T-cell (primary cell): ENCODE measurements at places on chromosomes 6 and 20. TPM values are rescaled to one million over a fixed set of nuclear protein-coding genes. Genes with fewer than 3 reads are reported as not detected.

Gene CMTR1
- total RNA-seq = 82.7 TPM

Gene GPR31
- total RNA-seq = not detected

Gene UTRN
- total RNA-seq = 141 TPM

Gene METTL24
- total RNA-seq = 0.30 TPM

Gene MAP3K5
- total RNA-seq = 20.6 TPM

Gene MMP24
- total RNA-seq = 0.49 TPM

Gene MOXD1
- 0.13 TPM for total RNA-seq

- no peak for DNase-seq
Measured at GRCh38 chr6:69379518-69379917, 417.3 kb downstream of the LMBRD1 start.

- no peak for DNase-seq
Measured at GRCh38 chr6:24566020-24566767, 71.4 kb downstream of the ALDH5A1 start.

- no peak for DNase-seq
Measured at GRCh38 chr6:1698527-1698926, 88.8 kb downstream of the FOXC1 start.

DNA sequence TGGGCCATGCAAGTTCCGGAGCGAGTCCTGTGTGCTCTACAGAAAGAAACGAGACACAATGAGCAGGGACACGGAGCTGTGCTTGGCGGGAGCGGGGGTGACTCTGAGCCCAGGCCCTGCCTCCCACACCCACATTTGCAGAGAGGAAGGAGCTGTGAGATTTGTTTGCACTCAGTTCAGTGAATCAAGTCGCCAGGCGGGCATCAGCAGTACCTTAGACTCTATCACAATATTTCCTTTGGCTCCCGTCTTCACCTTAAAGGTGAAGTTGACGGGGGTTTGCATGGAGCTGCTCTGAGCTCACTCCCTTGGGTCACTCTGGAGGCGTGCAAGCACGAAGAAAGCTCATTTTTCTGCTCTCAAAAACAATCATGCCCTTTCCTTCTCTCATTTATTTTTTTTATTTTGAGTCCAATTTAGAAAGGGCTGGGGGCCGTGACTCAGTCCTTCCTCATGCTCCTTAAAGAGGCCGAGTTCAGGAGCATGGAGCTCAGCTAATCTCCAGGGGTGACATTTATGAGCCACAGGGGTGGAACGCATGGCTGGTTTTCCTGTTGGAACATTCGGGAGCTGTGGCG lies 188.2 kb downstream of the NFATC2 start:
- DNase-seq = no peak

DNA sequence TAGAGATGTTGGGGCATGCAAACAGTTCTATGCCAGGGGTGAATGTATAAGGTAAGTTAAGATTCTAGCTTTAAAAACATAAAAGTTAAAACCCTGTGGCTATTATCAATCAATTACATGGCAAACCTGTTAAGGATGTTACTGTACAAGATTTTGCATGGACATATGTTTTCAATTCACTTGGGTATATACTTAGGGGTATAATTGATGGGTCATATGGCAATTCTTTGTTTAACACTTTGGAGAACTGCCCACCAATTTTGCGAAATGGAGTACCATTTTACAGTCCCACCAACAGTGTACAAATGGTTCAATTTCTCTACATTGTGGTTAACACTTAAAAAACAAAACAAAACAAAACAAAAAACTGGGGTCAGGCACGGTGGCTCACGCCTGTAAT lies 9.4 kb upstream of the NCOA3 start:
- DNase-seq = no peak

DNA sequence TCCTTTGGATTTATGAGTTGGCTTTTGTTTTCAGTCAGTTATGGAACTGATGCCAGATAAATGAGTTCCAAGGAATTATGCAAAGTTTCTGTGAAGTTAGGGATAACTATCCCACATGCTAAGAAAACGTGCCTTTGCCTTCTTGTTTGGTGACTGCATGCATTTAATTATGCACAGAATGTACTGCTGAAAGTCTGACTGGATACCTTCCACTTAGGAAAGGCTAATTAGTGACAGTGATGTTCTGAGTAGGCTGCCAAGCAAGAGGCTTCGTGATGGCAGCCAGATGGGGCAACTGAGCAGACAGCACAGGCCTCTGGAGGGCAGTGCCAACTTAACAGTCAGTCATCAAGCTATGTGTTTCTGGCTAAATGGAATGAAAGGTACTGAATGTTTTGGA lies 289.9 kb downstream of the CD109 start:
- DNase-seq = no peak

DNA sequence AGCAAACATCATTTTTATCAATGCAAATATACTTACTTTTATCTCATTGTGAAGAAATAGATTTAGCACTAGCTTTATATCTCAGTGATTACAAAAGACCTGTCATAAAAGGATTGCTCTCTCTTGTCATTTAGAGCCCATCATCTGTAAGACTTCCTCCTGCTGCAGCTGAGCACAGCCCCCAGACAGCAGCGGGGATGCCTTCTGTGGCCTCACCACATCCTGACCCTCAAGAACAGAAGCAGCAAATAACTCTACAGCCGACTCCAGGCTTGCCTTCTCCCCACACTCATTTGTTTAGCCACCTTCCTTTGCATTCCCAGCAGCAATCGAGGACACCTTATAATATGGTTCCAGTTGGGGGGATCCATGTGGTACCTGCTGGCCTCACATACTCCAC lies 127.0 kb upstream of the EDN1 start:
- DNase-seq = peak; percentile 49

DNA sequence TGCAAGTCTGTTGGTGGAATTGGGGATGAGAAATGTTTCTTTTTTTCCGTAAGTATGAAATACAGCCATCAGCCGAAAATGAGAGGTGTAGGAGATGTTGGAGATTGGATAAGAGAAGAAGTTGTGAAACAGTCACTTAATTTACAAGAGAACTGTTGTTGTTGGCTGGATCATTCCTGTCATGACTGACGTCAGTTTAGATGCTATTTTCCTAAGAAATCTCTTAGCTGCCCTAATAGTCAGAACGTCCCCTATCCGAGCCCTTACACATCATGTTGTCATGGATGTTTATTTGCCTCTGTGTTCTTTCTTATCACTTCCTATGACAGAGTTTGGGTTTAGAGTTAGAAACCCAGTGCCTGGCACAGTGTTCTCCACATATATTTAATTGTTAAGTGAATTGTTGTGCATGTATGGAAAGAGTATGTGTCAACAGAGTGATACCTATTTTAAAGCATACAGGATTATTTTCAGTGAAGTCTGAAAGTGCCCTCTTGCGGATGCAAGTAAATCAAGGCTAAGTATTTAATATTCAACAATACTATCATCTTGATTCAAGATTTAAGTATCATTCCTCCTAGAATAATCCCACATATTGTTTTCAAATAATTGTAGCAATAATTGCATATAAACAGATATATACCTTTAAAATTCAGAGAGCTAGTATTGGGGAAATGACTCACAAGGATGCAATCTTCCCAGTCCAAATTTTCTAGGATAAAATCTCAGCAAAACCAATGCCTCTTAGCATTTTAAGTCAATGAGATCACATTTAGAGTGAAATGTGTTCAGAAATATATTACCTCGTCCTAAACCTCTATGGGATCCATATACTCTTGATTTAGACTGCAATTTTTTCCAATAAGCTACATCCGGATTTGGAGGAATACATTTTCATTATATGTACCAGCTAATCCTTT lies 309.9 kb upstream of the NOX3 start:
- DNase-seq = no peak

DNA sequence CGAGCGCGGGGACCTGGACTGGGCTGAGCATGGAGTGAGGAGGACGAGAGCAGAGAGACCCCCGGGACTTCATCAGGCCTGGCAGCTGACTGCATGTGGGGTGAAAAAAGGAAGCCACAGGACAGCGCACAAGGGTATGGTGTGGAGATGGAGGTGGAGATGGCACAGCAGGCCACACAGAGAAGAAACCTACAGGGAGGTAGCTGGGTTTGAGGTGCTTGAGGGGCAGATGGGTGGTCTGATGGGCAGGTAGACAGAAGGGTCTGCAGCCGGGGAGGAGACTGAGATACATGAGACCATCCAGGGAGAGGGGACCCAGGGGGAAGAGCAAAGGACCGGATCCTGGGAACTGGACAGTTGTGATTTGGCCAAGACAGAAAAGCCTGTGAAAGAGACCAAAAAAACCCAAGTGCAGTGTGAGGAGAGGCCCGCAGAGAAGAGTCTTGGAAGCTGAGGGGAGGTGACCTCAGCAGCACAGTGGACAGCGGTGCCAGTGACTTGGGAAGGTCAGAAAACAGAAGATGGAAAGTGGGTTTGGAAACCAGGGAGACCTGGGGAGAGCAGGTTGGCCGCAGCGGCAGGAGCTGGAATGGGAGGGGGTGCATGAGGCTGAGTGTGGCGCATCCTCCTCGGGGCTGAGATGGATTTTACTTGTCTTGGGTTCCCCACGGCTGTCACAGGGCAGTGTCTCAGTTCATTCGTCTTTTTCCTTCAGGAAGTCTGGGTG lies 5.5 kb downstream of the HLA-DPB1 start:
- DNase-seq = no peak

DNA sequence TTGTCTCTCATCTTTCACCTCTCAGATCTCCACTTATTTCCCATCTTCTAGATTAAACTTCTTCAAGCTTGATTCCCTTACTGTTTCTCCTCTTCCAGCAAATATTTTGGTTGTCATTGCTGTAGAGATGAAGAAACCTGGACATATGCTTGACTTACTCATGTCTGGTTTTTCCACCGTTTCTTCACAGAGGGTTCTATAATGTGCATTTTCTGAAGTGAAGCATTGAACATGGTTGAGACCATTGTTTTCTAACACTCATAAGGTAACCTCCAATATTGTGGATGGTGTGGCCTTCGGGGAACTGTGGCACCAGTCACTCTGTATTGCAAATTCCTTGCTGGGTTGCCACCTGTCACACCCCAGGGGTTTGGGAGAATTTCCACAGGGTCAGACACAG lies 237.2 kb downstream of the PLCB1 start:
- no peak for DNase-seq

DNA sequence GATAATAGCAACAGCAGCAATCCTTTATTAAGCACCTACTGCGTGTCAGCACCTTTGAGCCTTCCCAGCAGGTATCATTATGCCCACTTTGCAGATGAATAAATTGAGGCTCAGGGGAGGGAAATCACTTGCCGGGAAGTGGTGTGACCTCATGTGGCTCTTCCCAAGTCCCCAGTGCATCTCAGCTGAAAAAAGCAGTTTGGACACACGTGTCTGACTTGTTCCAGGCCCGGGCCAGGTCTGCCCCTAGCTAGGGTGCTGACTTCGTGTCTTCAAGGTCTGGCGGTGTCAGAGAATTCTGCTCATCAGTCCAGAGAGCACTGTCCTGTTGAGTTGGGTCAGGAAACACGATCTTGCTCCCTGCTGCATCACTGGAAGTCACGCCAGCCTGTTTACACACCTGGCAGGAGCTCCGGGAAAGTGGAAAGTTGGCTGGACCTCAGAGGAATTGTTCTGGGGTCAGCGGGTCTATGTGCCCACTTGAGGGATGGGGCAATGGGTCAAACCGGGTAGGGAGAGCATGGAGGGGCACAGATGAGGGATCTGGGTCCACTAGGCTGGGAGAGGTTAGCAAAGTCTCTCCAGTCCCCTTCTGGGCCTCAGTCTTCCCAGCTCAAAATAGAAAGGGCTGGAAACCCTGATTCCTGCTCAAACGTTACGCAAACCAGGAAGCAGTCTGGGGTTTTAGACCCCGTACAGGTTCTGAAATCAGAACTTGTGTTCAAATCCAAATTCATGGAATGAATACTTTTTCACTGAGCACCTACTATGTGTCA lies 10.5 kb downstream of the SLC13A3 start:
- DNase-seq = no peak

- no peak for DNase-seq
Measured at GRCh38 chr20:1507276-1507675, 16.1 kb upstream of the SIRPB2 start.

GRCh38 chr20:62665826-62666735 lies 23.8 kb downstream of the SLCO4A1 start:
- DNase-seq = no peak
